NCI-H1417 (cell line): ENCODE measurements at places on chromosomes 6 and 20.

DNA sequence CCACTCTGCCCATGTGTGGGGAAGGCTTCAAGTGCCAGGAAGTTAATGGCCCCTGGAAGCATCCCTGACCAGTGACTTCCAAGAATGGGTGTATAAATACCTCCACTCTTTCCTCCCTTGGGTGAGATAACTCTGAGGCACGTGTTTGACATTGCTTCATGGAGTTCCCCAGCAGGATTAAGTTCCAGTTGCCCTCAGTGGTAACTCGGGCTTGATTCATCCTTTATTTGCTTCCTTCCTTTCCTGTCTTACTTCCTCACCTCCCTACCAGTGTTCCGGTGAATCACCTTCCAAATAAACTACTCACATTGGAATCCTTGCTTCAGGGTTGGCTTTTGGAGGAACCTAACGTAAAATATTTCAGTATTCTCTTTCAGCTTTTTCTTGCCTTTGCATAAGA, 84.6 kb upstream of the JAG1 start:
- no peak for DNase-seq

DNA sequence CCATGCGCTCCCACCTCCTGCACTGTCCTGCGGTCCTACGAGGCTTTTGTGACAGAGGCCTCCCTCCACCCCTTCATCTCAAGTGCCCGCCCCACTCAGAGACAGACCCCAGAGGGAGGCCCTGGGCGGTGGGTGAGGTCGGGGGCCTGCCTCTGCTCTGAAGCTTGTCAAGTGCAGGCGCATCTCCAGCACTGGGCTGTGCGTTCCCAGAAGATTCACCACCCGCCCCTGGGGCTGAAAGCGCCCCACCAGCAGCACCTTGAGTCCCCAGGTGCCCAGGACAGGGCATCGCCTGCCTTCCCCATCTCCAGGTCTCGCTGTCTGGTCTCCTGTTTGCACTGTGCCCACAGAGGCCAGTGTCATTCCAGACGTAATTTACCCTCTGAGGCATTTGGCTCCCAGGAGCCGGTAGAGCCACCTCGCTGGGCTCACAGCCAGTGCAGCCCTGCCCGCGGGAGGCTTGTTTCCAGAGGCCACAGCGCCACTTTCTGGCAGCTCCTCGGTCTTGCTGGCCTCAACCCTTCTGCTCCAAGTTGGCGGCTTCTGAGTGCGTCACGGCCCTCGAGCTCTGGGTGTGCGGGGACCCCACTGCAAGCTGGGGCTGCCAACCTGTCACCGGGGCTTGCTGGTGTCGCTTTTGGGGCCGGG, 191.1 kb downstream of the TAF4 start:
- peak; percentile 13 for DNase-seq

DNA sequence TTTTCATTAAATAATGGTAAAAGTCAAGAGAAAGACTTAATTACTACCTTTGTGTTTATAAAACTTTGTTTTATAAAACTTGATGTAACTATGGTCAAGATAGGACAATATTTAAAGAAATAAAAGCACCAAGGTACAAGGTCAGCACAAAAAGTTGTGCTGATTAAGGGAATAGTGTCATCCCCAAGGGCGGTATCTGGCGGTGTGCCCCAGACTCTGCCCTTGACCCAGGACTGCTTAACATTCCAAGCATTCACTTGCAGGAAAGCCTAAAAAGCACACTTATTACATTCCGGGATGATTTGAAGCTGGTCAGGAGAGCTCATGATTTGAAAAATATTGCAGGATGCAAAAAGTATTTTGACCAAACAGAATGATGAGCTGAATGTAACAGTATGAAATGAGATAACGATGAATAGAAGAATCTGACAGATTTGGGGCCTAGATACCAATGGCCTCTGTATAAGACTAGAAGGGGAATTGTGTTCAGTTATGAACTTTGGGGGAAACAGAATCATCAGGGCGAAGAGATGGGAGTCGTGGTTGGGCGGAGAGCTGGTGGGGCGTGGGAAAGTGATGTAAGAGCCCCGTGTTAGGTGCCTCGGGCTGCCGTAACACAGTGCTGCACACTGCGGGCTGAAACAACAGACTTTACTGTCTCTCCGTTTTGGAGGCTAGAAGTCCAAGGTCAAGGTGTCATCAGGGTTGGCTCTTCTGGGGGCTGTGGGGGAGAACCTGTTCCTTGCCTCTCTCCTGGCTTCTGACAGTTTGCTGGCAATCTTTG, 77.2 kb downstream of the CDC5L start:
- no peak for DNase-seq

DNA sequence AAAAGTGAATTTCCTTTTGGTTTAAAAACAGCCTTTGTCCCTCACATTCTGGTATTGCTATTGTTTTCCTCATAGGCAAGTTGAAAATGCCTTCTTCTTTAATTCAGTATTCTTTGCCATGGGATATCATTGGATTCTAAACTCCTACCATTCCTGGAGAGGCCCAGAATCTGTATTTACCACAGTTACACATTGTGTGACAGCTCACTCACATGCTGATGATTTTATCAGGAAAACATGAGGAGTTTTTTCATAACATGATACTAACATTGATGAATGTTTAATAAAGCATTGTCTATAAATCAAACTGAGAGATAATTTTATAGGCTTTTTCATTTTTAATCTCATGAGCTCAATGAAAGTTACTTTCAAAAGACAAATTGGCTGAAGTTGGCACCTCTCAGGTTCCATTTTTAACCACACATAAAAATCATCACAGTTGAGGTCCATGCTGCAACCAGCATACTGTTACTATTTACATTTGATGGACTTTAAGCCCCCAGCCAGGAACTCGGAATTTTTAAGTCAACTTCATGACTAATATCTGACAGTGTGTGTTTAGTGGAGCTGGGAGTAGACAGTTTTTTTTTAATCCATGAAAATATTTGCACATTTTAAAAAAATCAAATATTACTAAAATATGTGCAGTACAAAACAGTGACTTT, 82.8 kb downstream of the FAM83B start:
- no peak for DNase-seq

GRCh38 chr6:27237089-27237803, 10.3 kb upstream of the PRSS16 start:
- DNase-seq: no peak

DNA sequence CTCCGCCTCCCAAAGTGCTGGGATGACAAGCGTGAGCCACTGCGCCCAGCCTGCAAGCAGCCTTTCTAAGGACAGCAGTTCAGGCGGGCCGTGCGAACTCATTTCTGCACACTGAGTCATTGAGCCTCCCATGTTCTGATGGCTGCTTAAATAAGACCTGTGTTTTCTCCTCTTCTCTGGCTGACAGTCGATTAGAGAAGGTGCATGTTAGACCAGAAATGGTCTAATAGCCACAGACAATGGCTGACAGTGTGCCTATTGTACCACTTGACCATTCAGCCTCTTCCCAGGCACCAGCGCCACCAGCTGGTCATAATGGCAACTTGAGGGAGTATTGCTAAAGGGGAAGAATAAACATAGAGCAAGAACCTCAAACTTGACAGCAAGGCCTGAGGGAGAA, 6.2 kb downstream of the CST11 start:
- DNase-seq: peak; percentile 33

GRCh38 chr20:37797669-37798175, 103.9 kb downstream of the CTNNBL1 start:
- no peak for DNase-seq

DNA sequence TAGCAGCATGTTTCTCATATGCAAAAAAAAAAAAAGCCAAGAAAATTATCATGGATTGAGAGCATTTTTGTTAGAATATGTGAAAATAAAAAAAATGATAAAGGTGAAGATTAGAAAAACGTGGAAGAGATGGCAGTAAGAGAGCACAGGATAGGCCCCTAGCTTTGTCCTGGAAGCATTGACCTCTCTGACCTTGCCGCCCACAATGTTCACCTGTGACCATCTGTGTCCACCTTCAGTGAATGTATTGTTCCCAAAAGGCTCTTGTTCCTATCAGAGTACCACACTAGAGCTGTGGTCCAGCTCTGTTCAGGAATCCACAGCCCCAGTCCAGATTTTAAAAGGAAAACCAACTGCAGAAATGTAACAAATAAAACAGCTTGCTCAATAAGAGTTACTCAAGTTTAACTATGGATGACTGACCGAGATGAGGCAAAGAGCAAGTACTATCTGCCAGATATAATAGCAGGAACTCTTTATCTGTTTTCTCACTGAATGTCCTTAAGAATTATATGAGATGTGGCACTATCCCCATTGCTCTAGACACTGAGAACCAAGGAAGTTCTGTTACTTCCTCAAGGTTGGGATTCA, 287.7 kb upstream of the STXBP5 start:
- no peak for DNase-seq

- no peak for DNase-seq
Measured at GRCh38 chr20:37337208-37337991, 8.5 kb upstream of the SRC start.

- DNase-seq: no peak
Measured at GRCh38 chr6:38407192-38407591, 232.5 kb downstream of the BTBD9 start.

DNA sequence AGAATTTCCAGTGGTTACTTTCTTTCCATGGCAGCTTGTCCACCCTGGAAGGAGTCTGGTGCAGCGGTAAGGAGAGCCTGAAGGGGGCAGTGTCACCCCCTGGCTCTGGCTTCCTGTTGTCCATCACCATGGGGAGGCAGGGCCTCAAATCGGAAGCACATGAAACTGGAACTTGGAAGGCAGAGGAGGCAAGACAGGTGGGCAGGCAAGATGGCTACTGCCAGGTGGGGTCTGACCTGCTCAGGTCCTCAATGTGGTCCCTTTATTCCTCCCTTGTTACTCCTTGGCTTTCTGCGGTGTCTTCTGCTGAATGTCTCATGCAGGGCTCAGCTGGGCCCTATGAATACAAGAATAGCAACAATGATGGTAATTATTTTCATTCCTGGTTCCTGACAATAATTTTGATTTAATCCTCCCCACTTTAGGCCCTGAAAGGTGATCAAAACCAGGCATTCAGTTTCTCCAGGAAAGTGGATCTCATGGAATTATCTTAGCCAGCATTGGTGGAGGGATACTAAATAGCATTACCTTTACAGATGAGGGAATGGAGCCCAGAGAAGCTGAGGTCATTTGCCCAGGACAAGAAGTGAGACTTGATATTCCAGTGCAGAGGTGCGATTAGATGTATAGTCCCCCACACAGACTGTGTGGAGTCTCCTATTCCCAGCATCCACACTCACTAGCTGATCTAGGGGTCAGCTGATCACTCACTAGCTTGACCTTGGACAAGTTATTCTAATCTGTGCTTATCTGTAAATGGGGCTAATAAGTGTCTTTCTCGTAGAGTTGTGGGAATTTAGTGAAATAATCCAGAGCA, 17.6 kb upstream of the SNAI1 start:
- peak; percentile 74 for DNase-seq
